ENCODE measurements at places on chromosomes 6 and 20. TPM values are rescaled to one million over a fixed set of nuclear protein-coding genes. Genes with fewer than 3 reads are reported as not detected.

The STMND1 gene
- total RNA-seq: not detected

The PRSS16 gene
- 0.22 TPM for total RNA-seq

The MACROD2 gene
- total RNA-seq: under 0.01 TPM

The MUCL3 gene
- total RNA-seq: not detected

The NKAIN4 gene
- not detected for total RNA-seq

The PLCB4 gene
- 2.2 TPM for total RNA-seq

The ENTPD6 gene
- total RNA-seq: 51.4 TPM

The PARD6B gene
- total RNA-seq: 0.20 TPM

The HLA-DPA1 gene
- 3.0 TPM for total RNA-seq

The FAXC gene
- total RNA-seq: 1.3 TPM

The MYBL2 gene
- 2.2 TPM for total RNA-seq

The ZNF831 gene
- total RNA-seq: 0.20 TPM

The PRDM13 gene
- not detected for total RNA-seq

The BFSP1 gene
- 1.7 TPM for total RNA-seq

The SEL1L2 gene
- not detected for total RNA-seq

The MLN gene
- not detected for total RNA-seq

The CRISP3 gene
- total RNA-seq: not detected

The KHDC1L gene
- total RNA-seq: not detected

The TNFRSF6B gene
- total RNA-seq: 3.2 TPM

The CPNE5 gene
- total RNA-seq: 5.7 TPM

The LAMA4 gene
- total RNA-seq: 465 TPM

The XKR7 gene
- total RNA-seq: under 0.01 TPM

The FRMD1 gene
- not detected for total RNA-seq

The SMIM29 gene
- total RNA-seq: 22.6 TPM

The HRH3 gene
- total RNA-seq: not detected

The ROS1 gene
- total RNA-seq: not detected

The TBXT gene
- not detected for total RNA-seq

The ARHGAP18 gene
- total RNA-seq: 27.6 TPM

The ARMC12 gene
- 0.40 TPM for total RNA-seq

The TRDN gene
- not detected for total RNA-seq

The ELOVL4 gene
- under 0.01 TPM for total RNA-seq

The HEY2 gene
- total RNA-seq: 0.22 TPM

The LY6G6D gene
- not detected for total RNA-seq

The TREML2 gene
- total RNA-seq: not detected
